ENCODE measurements at places on chromosomes 3 and 15.

DNA sequence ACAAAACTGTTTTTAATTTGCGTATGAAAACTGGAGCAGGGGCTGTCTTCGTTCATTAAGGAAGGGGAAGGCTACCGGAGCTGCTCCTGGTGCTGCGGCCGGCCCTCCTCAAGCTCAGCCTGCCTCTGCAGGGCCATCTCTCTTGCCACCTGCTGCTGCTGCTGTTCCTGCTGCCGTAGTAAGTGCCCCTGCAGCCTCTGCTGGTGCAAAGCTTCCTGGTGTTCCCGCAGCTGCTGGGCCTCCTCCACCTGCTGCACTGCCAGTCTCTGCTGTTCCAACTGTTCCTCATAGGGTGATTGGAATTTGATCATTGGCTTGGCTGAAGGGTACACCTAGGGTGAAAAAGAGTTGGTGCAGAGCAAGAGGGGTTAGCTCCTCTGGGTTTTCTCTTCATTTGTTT is 66.0 kb downstream of the GOLIM4 start:
- no peak for DNase-seq

DNA sequence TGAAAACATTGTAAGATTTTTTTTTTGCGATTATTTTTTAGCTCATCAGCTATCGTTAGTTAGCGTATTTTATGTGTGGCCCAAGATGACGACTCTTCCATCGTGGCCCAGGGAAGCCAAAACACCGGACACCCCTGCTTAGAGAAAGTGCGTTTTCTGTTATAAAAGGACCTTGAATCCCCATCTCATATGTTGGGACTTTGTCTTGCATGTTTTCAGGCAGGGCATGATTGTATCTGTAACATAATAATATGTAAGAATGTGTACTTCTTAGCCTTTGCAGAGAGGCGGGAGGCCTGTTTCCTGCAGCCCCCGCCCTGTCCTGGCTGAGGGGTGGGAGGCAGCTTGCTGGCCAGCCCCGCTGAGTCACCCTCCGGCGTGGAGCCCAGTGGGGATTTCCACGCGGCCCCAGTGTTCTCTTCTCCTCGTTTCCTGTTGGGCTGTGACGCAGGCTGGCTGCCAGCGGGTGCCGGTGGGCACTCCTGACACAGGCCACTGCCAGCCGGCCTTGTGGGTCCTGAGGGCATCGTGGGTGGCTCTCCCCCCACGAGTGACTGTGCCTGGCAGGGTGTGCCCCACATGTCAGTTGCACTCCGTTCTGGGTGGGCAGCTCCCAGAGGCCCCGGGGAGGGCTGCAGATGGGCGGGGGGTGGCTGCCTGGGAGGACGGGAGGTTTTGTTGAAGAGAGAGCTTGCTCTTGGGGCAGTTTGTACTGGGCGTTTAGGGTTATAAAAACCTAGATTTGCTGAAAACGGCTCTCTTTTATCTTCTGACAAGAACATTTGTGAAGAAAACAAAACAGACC is 55.6 kb downstream of the SMAD3 start:
- peak; percentile 90 for DNase-seq

DNA sequence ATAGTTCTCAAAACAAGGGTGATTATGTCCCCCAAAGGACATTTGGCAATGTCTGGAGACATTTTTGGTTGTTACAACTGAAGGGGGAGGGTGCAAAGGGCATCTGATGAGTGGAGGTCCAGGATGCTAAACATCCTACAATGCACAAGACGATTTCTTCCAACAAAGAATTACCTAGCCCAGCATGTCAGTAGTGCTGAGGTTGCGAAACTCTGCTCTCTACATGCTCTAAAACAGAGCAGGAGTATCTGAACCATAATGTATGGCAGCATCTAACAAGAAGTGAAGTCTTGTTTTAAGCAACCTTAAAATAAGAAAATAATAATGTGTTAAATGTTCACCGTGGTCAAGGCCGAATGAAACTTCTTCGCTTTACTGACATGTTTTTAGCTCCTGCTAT is 7.0 kb downstream of the GYG1 start:
- peak; percentile 34 for DNase-seq

DNA sequence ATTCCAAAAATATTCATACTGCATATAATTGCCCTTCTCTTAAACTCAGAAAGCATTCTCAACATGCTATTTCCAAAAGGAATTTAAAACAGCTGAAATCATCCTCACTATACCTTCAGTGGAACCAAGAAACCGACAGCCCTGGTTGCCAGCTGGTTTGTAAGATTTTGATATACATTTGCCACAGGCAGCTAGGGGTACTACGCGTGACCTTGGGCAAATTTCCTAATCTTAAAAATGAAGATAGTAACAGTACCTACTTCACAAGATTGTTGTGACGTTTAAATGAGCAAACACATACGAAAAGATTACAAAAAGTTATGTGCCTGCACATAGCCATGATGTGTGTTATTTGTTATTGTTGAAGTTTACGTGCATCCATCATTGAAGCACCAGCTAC is 7.3 kb downstream of the C3orf70 start:
- no peak for DNase-seq

GRCh38 chr3:149850787-149851584 is 38.0 kb downstream of the RNF13 start:
- DNase-seq, result no peak

- peak; percentile 13 for DNase-seq
These were observed 173.0 kb upstream of the FRMD4B start for GRCh38 chr3:69558912-69559311.

DNA sequence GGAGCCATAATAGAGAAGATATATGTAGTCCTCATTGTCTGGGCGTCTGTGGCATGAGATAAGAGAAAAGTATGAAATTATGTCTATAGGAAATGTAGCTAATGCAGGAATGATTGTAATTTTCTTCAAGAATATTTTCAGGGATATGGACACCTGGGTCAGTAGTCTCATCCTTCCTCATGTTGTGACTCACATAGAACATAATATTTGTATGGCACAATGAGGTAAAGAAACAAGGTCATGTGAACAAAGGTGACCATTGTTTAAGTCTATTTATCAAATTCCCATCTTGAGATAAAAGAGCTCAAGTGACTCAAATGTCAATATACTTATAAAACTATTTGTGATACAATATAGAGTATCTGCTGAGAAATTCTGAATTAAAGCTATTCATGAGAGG is 345.5 kb upstream of the ROBO1 start:
- DNase-seq, result no peak

- no peak for DNase-seq
These were observed 25.8 kb downstream of the ALS2CL start for GRCh38 chr3:46667657-46668056.

GRCh38 chr3:44961888-44962287 is 14.1 kb downstream of the ZDHHC3 start:
- no peak for DNase-seq

DNA sequence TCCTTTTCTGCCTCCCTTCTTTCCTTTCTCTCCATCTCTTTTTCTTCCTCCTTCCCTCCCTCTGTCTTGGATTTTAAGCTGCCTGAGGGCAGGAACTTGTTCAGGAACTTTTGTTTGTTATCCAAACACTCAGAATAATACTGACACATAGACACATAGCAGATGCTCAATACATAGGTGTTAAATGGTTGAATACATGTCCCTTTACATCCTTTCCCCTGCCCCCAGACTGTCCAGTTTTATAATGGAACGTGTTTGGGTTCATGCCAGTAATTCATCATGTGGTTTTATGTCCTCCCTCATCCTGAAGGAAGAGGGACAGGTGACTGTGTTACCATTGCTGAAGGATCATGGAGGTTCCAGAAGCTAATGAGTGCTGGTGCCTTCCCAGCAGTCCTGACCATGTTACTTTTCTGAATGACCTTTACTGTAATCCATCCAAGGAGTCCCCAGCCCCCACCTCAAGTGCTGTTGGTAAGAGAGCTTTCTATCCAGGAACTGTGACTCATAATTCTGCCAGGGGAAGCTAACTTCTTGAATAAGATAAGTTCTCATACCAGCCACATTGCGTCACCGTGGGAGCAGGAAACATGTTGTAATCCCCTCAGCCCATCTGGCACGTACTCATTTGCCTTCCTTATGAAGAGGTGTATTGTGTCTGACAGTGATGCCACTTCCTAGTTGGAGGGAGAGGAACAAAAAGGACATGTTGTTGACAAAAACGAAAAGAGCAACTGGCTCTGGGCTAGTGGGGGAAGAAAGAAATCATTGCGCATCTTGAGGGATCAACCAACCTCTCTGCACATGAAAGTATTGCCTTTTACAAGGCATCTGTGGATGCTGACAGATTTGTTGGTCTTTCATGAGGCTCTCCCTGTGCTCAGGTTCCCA is 52.4 kb downstream of the IL1RAP start:
- peak; percentile 99 for DNase-seq

DNA sequence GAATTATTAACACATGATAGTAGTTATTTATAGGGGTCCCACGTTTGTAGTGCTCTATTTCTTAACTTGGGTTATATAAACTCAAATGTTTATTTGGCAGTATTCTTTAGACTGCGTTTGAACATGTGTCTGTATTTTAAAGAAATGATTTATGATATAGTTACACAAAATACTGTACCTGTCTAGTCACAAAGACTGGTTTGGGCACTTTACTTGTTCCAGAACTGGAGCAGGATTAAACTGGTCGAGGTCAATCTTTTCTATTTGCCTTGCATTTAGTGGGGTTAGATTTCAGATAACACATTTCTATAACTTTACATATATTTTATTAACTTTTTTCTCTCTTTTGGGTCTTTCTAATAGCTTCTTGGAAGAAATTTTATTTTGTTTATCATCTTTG is 39.5 kb downstream of the HACD3 start:
- DNase-seq, result no peak

- no peak for DNase-seq
These were observed 27.1 kb upstream of the GPR156 start for GRCh38 chr3:120311863-120312794.

- no peak for DNase-seq
These were observed 68.0 kb upstream of the MNS1 start for GRCh38 chr15:56532721-56533460.

DNA sequence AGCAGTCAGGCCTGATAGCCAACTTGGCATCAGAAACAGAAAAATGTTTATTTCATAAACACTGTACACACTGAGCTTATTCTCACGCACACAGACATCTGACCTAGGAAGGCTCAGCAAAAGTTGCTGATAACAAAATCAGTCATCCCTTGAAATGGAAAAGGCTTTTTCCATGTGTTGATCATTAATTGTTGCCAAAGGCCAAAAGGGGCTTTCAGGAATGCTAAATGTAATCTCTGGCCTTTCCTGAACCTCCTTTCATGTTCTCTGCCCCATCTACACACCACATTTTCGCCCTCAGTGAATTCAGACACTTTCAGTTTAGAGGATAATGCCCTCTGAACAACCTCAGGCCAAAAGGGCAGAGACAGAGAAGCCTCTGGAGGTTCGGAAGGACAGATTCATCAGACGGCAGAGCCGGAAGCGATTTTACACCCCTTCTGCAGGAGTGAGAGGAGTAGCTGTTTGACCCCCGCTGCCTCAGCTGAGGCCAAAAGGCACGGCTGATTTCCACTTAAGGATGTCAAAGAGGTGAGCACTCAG is 14.5 kb downstream of the RTP4 start:
- DNase-seq, result no peak

DNA sequence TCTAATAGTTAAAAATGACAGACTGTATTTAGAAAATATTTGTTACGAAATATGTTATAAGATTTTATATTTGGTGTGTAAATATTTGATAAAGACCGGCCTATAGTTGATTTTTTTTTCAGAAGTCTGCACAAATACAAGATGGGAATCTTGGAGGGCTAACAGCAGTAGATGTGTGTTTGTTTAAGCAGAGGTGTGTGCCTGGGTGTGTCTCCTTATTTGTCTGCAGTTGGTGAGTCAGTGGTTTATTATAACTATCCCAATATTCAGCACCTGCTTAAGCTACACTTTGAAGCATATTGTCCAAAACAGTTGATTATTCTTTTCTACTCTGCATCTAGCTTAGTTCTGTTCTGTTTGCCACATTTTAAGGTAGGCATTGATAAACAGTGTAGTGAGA is 12.4 kb downstream of the GLCE start:
- DNase-seq, result no peak

- DNase-seq, result no peak
These were observed 4.3 kb downstream of the FYCO1 start for GRCh38 chr3:45991341-45991740.

GRCh38 chr3:187651282-187651681 is 18.9 kb downstream of the SST start:
- DNase-seq, result no peak

GRCh38 chr3:172355836-172356235 is 92.4 kb downstream of the GHSR start:
- peak; percentile 87 for DNase-seq

DNA sequence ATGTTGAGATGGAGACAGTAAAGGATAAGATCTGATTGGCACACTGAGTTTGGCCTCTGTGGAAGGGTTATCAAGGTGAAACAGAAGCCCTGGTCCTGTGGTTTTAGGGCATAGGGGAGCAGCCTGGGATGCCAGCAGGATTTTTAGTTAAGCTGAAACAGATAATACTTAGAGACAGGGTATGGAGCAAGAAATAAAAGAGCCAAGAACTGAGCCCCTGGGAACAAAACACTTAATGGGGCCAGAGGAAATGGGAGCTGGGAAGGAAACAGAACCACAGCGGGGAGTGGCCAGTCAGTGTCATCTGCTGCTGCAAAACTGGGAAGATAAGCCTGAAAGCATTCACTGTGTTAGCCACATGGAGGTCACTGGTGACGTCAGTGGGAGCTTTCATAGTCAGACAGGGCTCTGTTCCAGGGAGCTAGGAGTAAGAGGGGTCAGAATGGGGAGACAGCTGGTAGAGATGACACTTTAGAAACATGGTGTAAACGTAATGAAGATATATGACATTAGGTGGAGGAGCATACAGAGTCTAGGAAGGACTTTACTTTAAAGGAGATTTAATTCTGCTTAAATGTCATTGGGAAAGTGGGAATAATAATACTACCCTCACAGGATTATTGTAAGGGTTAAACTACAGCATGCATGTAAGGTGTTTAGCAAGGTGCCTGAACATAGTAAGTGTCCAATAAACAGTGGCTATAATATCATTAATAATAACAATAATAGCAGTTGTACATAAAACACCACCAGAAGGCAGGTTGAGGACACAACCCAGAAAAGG is 172.7 kb upstream of the CTNNB1 start:
- DNase-seq, result peak; percentile 69

GRCh38 chr3:49277383-49277775 is 347 bp upstream of the C3orf62 start:
- peak; percentile 56 for DNase-seq

- no peak for DNase-seq
These were observed 53.9 kb upstream of the PLXNA1 start for GRCh38 chr3:126928921-126929474.
